Activated CD8-positive, alpha-beta memory T cell treated with anti-CD3 and anti-CD28 coated beads, Interleukin-2, amount 50 U/mL, for 4 hours (primary cell): ENCODE measurements at places on chromosomes 6 and 20.

DNA sequence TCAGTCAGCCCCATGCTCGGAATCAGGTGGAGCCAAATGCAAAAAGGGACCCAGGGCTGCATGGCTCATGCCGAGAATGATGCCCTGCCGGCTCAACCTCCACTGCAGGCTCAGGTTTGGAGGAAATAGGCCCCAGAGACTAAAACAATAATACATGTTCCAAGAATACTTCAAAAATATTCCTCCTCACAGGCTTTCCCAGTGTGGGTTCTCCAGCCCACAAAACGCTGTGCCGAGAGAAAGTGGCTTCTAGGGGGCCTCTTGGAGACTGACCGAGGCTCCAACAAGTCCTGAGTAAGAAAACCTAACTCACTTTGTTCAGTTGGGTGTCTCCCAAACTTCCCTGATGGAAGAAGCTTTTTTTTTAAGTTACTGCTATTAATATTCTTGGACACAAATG, 73.9 kb downstream of the BANF2 start:
- no peak for DNase-seq

- no peak for DNase-seq
Measured at GRCh38 chr6:72890233-72890632, 268.4 kb downstream of the KCNQ5 start.

- no peak for DNase-seq
Measured at GRCh38 chr20:5077761-5078387, 41.9 kb downstream of the PCNA start.

GRCh38 chr6:96889146-96889545, 8.5 kb downstream of the NDUFAF4 start:
- DNase-seq: no peak

DNA sequence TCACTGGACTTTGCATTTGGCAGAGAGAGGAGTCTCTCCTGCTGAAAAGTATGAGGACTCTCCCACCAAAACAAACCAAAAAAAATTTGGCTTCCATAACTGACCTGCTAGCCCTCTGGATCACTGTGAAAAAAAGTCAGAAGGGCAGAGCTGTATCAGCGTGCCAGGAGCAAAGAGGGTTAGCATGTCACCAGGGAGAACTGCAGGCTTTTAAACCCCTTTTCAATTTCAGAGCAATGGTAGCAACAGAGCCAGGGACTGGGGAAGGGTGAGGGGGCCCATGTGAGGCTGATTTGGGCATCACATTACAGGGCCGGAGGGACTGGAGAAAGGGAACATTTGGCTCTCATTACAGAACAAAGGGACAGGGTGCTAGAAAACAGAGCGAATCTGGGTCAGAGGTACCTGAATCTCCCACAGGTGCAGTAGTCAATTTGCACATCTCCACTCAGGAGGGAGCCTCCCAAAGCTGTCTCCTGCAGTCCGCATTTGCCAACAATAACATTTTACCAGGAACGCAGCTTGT, 185.7 kb upstream of the EYA4 start:
- DNase-seq: no peak

- DNase-seq: peak; percentile 39
Measured at GRCh38 chr20:53883098-53883911, 187.1 kb downstream of the BCAS1 start.

DNA sequence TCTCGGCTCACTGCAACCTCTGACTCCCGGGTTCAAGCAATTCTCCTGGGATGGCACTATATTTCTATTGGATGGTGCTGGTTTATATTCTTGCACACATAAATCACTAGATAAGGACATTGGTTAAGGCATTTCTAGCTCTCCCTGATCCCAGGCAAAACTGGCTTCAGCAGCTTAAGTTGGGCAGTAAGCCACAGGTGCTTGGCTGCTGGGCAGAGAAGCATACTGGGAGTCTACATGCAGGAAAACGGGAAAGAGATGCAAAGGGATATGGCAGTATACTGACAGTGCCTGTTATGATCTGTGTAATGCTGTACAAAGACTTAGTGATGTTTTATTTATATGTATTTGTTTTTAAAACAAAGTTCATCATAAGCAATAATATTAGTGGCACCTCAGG, 33.3 kb upstream of the ZFP64 start:
- DNase-seq: no peak

GRCh38 chr20:54643761-54644160, 168.4 kb downstream of the DOK5 start:
- DNase-seq: no peak

GRCh38 chr6:132812255-132812732, 2.1 kb upstream of the RPS12 start:
- no peak for DNase-seq

- DNase-seq: no peak
Measured at GRCh38 chr20:9241232-9241692, 172.4 kb downstream of the PLCB4 start.

GRCh38 chr20:3744806-3745685, 12.6 kb downstream of the HSPA12B start:
- DNase-seq: peak; percentile 70

DNA sequence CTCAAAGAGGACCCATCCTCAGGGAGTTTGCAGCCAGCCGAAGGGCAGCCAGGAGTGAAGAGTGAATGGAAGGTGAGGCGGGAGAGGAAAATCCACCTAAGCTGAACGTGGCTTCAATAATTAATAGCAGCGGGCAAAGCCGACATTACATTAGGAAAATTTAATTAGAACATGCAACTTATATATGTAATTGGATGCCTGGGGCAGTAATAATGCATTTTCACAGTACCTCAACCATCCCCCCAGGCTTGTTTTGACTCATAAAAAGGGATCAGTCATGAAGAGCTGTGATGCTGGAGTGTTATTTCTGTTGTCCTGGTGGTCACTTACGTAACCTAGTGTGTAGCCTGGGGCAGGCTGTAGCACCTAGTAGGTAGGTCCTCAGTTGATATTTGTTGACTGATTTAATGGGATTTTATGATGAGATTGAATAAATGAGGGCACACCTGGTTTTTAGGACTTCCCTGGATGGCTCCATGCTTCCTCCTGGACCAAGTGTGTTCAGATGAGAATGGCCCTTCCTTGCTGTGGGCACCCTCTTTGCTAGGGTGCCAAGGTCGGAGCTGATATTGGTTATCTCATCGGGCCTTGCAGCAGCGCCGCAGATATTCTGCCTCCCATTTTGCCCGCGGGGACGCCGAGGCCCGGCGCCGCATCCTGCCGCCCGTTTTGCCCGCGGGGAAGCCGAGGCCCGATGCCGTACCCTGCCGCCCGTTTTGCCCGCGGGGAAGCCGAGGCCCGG, 128.8 kb downstream of the CDH26 start:
- no peak for DNase-seq

DNA sequence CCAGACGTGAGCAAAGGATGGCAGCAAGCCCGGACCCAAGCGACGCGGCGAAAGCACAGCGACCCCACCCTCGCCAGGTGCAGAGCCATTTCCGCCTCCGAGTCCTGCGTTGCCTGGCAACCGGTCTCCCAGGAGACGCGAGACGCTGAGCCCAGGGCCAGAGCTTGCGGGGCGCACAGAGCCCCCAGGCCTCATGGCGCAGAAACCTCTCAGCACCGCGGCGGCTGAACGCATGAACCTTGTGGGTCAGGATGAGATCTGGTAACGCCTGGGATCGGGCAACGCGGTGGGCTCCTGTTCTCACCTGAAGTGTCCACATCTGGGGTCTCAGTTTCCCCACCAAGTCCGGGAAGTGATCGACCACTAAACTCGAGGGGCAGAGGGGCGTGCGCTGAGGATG, 77.7 kb downstream of the ANKRD60 start:
- DNase-seq: no peak

- no peak for DNase-seq
Measured at GRCh38 chr20:40562031-40562430, 127.0 kb downstream of the MAFB start.

GRCh38 chr6:148518511-148519156, 176.0 kb downstream of the SASH1 start:
- no peak for DNase-seq

DNA sequence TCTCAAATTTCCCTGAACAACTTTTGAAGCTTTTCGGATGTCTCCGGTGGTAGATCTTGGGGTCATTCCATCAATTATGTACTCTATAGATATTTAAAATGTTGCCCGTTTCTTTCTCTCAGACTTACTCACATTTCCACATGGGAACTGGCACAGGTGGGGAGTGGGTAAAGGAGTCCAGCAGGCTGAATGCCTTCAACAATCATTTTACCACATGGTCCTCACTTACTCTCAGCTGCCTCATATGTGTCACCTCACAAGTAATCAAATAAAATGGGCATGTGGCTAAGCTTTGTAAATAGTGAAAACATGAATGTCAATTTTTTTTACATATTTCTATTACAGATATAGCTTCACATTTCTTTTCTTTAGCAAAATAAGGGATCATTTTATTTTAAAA, 677 bp downstream of the HLA-DQA1 start:
- no peak for DNase-seq

DNA sequence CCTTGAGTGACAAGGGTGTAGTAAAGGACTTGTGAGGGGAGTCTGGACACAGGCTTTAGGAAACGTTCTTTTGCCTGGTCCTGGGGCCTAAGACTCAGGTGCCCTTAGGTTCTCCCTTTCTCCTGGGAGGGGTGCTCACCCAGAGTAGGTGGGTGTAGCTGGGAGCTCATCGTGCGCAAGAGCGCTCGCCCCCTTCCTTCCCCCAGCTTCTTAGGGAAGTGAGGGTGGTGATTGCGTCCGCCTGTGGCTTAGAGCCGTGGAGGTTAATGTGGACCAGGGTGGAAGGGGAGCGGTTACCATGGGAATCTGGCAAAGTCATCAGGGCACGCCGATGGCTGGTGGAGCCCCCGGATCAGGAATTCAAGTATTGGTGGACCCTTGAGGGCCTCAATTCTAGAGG, 3.3 kb upstream of the AARS2 start:
- no peak for DNase-seq

DNA sequence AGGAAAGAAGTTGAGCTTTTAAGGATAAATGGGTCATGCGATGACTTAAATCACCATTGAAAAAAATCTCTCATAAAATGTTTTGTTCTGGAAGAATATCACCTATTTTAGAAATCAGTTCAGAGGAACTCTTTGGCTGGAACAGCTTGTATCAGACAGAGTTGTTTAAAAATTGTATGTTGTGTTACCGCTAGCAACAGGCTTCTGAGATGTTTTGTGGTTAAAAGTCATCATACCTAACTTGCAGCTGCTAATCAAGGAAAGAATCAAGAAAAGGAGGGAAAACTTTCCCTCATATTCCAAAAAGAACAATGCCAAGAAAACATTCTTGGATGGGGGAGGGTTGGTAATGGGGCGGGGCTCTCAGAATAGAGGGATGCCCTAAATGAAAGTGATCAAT, 220.7 kb upstream of the CITED2 start:
- no peak for DNase-seq

DNA sequence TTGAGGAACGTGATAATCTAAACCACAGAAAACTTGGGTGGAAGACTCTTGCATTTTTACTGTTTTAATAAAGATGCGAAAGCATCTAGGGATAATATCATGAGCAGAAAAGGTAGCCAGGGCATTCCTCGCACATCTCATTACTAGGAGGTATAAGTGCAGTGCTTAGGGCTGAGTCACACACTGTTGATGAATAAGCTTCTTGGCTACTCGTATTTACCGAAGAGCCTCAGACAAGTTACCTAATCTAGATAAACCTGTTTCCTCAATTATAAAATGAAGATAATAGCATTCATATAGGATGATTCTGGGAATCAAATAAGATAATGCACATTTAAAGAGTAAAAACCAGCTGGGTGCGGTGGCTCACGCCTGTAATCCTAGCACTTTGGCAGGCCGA, 780 bp upstream of the KIAA0319 start:
- no peak for DNase-seq

GRCh38 chr6:155786528-155786927, 330.9 kb upstream of the NOX3 start:
- no peak for DNase-seq

GRCh38 chr6:8229915-8230756, 127.8 kb upstream of the EEF1E1 start:
- no peak for DNase-seq

- DNase-seq: no peak
Measured at GRCh38 chr6:1075880-1076279, 236.0 kb upstream of the FOXQ1 start.

DNA sequence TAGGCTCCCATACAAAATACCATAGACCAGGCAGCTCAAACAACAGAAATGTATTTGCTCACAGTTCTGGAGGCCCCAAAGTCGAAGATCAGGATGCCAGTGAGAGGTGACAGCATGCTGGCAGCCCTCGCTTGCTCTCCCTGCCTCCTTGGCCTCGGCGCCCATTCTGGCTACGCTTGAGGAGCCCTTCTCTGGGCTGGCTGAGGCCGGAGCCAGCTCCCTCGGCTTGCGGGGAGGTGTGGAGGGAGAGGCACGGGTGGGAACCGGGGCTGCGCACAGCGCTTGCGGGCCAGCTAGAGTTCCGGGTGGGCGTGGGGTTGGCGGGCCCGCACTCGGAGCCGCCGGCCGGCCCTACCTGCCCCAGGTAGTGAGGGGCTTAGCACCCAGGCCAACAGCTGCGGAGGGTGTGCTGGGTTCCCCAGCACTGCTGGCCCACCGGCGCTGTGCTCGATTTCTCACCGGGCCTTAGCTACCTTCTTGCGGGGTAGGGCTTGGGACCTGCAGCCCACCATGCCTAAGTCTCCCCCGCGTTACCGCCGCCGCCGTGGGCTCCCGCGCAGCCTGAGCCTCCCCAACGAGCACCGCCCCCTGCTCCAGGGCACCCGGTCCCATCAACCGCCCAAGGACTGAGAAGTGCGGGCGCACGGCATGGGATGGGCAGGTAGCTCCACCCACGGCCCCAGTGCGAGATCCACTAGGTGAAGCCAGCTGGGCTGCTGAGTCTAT, 32.6 kb upstream of the SERPINB9 start:
- DNase-seq: no peak

DNA sequence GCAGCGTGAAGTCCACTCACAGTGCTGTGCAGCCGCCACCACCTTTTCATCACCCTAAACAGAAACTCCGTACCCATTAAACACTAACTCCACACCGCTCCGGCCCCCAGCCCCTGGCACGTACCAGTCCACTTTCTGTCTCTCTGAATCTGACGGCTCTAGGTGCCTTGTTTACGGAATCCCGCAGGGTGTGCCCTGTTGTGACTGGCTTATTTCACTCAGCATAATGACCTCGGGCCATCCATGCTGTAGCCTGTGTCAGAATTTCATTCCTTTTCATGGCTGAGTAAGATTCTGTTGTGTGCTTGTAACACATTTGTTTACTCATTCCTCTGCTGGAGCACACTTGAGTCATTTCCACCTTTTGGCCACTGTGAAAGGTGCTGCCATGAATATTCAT, 18.0 kb downstream of the TCFL5 start:
- no peak for DNase-seq

GRCh38 chr6:92507552-92507951, 911.8 kb downstream of the EPHA7 start:
- DNase-seq: no peak

GRCh38 chr6:80250391-80250997, 144.0 kb downstream of the BCKDHB start:
- DNase-seq: no peak

DNA sequence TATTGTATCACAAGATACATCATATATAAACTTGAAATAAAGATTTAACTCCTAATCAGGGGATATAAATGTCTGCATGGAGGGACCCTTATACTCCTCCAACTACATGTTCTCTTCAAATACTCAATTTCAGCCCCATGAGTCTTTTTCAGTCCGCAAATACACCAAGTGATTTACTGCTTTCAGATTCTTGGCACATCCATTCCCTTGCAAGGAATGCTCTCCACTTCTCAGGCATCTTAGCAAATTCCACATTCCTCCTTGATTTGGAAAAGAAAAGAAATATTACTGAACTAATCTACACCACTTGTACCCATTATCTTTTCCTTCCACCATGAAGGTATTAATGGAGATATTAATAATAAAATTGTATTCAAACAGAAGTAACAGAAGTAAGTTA, 999.4 kb upstream of the GJE1 start:
- DNase-seq: no peak
